ENCODE measurements at places on chromosomes 3 and 15.

- no peak for DNase-seq
Observed at GRCh38 chr3:127680146-127680661, 7.5 kb downstream of the ABTB1 start.

DNA sequence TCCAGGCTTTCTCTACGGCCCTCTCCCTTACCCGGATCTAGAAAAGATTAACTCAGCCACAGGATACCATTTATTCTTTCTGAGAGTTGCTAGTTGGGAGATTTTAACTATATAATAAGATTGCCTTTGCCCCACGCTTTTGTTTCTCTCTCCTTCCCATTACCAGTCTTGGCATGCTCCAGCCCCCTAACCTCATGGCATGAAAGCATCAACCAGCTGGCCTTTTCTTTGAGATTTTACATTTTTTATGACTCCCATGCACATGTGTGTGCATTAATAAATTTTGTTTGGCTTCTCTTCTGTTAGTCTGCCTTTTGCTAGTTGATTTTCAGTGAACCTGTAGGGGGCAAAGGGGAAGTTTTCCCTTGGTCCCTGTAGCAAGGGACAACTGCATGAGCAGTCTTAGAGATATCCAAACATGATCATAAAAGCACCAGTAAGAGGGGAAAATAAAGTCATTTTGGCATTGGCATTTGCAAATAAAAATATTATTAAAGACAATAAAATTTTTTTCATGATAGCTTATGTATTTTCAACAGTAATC is 73.6 kb downstream of the OXSM start:
- no peak for DNase-seq

DNA sequence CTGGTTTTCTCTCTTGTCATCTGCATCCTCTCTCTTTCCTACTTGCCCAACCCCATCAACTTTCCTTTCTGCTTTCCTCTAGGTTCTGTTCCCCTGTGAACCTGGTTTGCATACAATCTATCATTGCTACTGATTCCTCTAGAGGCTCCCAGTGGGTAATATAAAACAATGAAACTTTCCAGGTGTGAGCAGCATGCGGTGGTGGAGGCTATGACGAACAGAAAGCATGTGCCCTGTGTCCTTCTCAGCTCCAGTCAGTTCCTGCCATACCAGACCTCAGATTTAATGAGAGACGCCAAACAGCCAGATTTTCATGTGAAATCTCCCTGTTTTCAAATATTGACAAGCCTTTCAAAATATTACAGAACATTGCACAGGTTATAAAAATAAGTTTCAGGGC is 3.5 kb upstream of the ACAP2 start:
- DNase-seq, result no peak

- DNase-seq, result no peak
Observed at GRCh38 chr3:142884531-142884930, 4.4 kb downstream of the PCOLCE2 start.

GRCh38 chr15:67838789-67839332 is 984 bp downstream of the RNU6-1 start:
- DNase-seq, result peak; percentile 85

GRCh38 chr3:12138044-12138443 is 20.7 kb downstream of the TIMP4 start:
- peak; percentile 3 for DNase-seq

- peak; percentile 92 for DNase-seq
Observed at GRCh38 chr15:33955945-33956344, 12.4 kb upstream of the CHRM5 start.

DNA sequence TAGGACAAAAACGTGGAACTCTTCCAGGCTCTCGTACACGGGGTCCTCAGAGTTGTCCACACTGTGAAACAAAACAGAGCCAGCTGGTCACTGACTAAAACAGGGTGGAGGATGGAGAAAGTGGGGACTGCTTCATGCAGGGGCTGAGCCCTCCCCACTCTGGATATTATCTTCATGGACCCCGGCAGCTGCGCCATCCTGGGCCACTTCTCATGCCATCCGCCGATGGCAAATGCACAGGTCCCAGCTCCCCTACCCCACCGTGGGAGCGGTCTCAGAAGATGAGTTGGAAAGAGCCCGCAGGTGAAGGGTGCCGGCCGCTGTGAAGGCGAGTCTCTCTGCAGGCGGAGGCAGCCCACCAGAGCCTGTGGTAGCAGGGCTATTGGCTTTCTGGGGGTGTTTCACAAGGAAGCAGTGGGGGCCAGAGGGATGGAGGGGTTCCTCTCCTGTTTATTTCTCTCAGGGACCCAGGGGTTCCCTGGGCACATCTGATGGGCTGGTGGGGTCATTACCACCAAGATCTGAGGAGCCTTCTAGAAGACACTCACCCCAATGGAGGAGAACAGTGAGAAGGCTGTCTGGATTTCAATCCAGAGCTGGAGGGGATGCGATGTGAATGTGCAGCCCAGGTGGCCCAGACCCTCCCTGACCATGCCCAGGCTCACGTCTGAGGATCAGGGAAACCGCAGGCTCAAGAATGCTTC is 177.3 kb downstream of the KLF13 start:
- DNase-seq, result no peak

GRCh38 chr15:65212097-65212496 is 824 bp upstream of the CILP start:
- peak; percentile 57 for DNase-seq

- DNase-seq, result no peak
Observed at GRCh38 chr3:179233043-179233442, 17.9 kb downstream of the KCNMB3 start.

DNA sequence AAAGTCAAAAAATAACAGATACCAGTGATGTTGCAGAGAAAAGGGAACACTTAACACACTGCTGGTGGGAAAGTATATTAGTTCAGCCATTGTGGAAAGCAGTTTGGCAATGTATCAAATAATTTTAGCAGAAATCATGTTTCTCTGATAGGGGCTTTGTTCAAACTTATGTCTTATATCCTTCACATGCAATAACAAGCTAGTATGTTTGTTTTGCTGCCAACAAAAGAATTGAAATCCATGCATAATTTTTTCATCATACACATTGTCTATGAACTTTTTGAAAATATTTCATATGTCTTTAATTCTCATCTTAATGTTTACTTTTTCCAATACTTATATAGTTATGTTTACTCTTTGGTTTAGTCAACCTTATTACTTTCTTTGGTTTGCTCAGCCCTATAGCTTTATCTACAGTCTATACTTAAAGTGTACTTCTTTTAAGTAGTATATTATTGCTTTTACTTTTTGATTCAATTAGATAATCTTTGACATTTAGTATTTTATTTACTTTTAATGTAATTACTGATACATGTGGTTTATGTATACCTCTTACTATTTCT is 639.6 kb upstream of the CBLB start:
- no peak for DNase-seq

DNA sequence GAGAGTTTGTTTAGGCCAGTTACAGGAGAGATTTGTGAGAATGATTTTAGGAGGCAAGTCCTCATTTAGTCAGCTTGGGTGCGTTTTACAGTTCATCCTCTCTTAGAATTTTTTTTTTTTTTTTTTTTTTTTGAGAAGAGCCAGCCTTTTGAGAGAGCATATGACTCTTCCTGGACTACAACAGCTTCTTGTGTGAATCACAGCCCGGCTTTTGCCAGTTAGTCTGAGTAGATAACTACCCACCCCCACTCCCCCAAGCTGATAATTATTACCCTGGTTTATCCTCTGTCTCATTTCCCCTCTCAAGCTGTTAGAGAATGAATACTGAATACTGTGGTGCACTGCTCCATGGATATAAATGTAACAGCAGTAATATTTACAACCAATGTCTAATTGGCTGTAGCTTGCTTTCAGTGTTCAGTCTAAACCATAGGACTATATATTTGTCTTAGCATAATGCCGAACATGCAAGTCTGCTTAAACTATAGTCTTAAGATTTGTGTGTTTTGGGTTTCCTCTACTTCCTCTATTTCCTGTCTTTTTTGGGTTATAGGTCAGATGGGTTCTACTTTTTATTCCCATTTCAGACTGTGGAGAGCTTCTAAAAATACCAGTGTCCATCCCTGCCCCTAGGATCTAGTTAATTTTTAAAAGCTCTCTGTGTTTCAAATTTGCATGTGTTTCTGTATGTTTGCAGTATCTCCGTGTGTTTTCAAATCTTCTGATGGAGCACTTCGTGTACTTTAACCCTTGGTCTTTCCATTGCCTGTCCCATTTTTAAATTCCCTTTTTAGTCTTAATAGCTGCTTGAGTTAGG is 8.0 kb downstream of the CHD2 start:
- DNase-seq, result peak; percentile 12

GRCh38 chr3:102060814-102061213 is 211.5 kb downstream of the NFKBIZ start:
- peak; percentile 58 for DNase-seq

GRCh38 chr15:57320631-57321220 is 55.6 kb upstream of the CGNL1 start:
- DNase-seq, result no peak

- DNase-seq, result no peak
Observed at GRCh38 chr3:138692152-138692551, 83.6 kb downstream of the FAIM start.

DNA sequence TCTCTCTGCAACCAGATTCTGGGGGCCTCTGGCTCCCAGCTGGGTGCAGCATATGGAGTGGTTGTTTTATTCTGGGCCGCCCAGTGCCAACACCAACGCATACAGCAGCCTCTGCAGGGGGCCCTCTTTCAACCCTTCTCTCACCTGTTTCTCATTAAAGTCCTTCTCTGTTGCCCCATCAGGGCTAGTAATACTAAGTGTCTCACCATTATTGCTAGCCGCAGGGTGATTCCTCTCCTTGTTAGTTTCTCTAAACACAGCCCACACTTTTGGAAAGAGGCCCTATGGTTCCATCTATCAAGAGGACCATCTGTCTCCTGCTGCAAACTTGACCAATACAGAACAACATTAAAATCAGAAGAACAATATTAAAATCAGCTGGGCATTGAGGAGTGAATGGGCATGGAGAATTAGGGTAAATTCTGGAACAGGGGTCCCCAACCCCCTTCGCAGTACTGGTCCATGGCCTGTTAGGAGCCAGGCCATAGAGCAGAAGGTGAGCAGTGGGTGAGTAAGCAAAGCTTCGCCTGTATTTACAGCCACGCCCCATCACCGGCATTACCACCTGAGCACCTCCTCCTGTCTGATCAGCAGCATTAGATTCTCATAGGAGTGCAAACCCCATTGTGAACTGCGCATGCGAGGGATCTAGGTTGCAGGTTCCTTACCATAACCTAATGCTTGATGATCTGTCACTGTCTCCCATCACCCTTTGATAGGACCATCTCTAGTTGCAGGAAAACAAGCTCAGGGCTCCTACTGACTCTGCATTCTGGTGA is 36.5 kb downstream of the ALS2CL start:
- no peak for DNase-seq

DNA sequence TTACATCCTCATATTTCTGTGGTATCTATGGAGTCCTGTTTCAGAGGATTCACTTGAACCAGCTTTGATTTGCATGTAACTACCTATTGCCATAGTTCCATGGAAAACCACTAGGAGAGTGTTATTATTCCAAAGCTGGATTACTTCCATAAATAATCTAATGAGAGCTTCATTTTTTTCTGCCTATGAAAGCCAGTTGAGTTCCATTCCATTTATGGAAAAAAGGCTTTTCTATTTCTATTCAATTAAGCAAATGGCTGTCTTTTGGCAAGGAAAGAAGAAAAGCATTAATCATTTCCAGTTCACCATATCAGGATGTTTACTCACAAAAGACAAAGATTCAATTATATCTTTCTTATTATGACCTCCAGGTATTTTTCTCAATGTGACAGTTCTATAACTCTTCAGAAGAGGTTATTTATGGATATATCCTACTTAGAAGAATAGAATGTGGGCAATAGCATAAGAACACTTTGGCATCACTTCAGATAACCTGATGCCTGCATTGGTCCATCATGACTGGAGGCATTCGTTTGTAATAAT is 259.9 kb upstream of the ZPLD1 start:
- DNase-seq, result peak; percentile 71

DNA sequence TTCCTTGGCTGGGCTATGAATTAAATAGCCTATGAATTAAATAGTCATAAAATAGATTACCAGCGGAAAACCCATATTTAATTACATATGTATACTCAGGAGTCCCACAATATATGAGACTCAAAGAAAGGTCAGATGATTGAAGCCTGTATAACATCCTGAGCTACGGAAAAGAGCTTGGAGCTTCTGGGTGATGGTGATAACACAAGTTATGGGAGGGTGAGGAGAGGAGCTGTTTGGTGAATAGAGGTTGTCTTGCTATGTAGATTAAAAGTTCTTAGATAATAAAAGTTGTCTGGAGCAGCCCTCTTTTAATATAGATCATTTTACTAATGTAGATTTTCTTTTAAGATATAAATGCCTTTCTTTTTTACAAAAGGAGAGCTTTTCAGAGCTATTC is 1.8 kb downstream of the PML start:
- no peak for DNase-seq

DNA sequence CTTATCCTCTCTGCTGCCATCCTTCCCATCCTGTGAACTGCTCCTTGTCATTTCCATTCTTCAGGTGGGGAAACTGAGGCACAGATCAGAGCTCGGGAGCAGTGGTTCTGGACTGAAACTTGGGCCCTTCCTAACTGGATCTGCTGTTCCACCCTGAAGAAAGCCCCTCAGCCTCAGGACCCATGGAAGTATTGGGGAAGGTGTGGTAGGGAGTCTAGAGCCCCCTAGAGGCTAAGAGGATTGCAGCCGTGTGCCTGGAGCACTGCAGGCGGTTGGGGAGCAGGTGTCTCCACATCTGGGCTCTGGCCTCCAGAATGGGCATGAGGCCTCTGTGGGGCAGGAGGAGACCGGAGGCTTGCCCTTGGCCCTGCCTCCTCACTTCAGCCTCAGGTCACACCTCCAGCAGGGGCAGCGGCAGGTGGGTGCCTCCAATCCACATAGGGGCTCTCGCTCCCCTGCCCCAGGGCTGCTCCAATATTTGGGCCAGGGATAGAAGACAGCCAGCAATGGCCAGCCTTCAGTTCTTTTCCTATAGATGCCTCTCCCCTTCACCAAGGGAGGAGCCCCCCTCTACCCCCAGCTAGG is 28.1 kb downstream of the DNAJB8 start:
- peak; percentile 25 for DNase-seq

- DNase-seq, result no peak
Observed at GRCh38 chr3:138271189-138271794, 58.4 kb downstream of the NME9 start.

- peak; percentile 62 for DNase-seq
Observed at GRCh38 chr15:40942337-40942854, 10.9 kb upstream of the CHAC1 start.

- DNase-seq, result no peak
Observed at GRCh38 chr3:64262574-64263114, 37.4 kb upstream of the PRICKLE2 start.

DNA sequence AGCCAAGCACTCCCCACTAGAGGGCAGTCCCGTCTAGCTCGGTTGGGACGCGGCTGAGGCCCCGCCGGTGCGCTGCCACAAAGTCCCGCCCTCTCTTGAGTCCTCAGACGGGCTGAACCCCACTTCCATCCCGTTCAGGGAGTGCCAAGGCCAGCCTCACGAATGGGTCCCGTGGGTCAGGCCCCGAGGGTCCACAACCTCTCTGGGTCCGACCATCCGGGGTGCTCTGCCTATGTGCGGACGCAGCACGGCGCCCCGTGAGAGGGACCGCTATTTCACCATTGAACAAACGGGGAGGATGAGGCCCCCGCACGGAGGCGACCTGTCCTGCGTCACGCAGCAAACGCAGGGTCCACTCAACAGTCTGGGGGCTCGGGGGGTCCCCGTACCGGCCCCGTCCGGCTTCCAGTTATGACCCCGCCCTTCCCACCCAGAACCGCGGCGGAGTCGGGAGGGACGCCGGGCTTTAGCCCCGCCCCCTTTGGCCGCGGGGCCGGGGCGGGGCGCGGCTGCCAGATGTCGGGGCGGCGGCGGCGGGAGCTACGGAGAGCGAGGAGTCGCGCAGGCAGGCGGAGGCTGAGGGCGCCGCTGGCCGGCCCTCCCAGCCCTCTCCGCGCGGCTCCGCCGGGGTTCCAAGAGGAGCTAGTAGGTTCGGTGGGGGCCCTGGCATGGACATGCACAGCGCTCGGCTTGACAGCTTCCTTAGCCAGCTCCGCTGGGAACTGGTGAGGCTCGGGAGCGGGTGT is at the start of gene INKA1:
TSS of gene INKA1 (plus strand) at position 543 of the 746 bp plus-strand sequence. CDS start at position 675, 132 bp downstream.
- peak; percentile 80 for DNase-seq

All from DMS53 (cell line).